Endothelial cell of coronary artery (primary cell): ENCODE measurements at places on chromosomes 13 and 19. TPM values are rescaled to one million over a fixed set of nuclear protein-coding genes. Genes with fewer than 3 reads are reported as not detected.

BCAM gene
- total RNA-seq, result 15.7 and 21.9 TPM in 2 replicates

PRR22 gene
- total RNA-seq, result 0.19 and 0.27 TPM in 2 replicates

IL12RB1 gene
- under 0.01 and 0.09 TPM in 2 replicates for total RNA-seq

PRSS57 gene
- total RNA-seq, result not detected in 2 replicates

PSG1 gene
- not detected in 2 replicates for total RNA-seq

TGFB1 gene
- total RNA-seq, result 19.4 and 52.1 TPM in 2 replicates

FCGBP gene
- total RNA-seq, result under 0.01 and 0.19 TPM in 2 replicates

ZNF737 gene
- 4.3 and 8.3 TPM in 2 replicates for total RNA-seq

CPB2 gene
- not detected in 2 replicates for total RNA-seq

DLL3 gene
- total RNA-seq, result 0.19 and 0.63 TPM in 2 replicates

PCSK4 gene
- 0.81 and 1.0 TPM in 2 replicates for total RNA-seq

NOTCH3 gene
- total RNA-seq, result 0.99 and 63.3 TPM in 2 replicates

ETFB gene
- total RNA-seq, result 121 and 134 TPM in 2 replicates

CCL25 gene
- total RNA-seq, result not detected in 2 replicates

C1QTNF9B gene
- not detected in 2 replicates for total RNA-seq

SIRT6 gene
- total RNA-seq, result 8.9 and 11.7 TPM in 2 replicates

LAIR1 gene
- total RNA-seq, result not detected in 2 replicates

NLRP9 gene
- not detected in 2 replicates for total RNA-seq

ZNF222 gene
- 4.2 and 5.6 TPM in 2 replicates for total RNA-seq

KLF16 gene
- 5.8 and 6.8 TPM in 2 replicates for total RNA-seq

CGB5 gene
- not detected in 2 replicates for total RNA-seq

ZNF418 gene
- 3.1 and 8.8 TPM in 2 replicates for total RNA-seq

LILRB2 gene
- not detected in 2 replicates for total RNA-seq

ZNF528 gene
- total RNA-seq, result 7.8 and 13.8 TPM in 2 replicates

KLF2 gene
- total RNA-seq, result 7.2 and 15.4 TPM in 2 replicates

LSR gene
- 0.19 and 0.27 TPM in 2 replicates for total RNA-seq

FGF9 gene
- not detected in 2 replicates for total RNA-seq

METTL21C gene
- not detected in 2 replicates for total RNA-seq

CRB3 gene
- total RNA-seq, result not detected in 2 replicates

PPP1R13L gene
- 4.5 and 25.9 TPM in 2 replicates for total RNA-seq

SULT2B1 gene
- total RNA-seq, result not detected in 2 replicates

TRMT1 gene
- total RNA-seq, result 33.3 and 38.7 TPM in 2 replicates

PGLYRP1 gene
- not detected in 2 replicates for total RNA-seq

TMEM86B gene
- total RNA-seq, result 0.72 and 1.1 TPM in 2 replicates

ATP4A gene
- total RNA-seq, result not detected in 2 replicates

PEAK3 gene
- not detected in 2 replicates for total RNA-seq

APC2 gene
- 0.09 TPM in 2 replicates for total RNA-seq

SMIM44 gene
- not detected in 2 replicates for total RNA-seq
